ENCODE measurements at places on chromosomes 7 and 10. TPM values are rescaled to one million over a fixed set of nuclear protein-coding genes. Genes with fewer than 3 reads are reported as not detected.

Gene ACSM6
- not detected for total RNA-seq

Gene ZC3HAV1
- total RNA-seq: 30.8 TPM

Gene NPY
- total RNA-seq: not detected

Gene KIAA1217
- total RNA-seq: 2.8 TPM

Gene ATOH7
- not detected for total RNA-seq

Gene LMBR1
- total RNA-seq: 125 TPM

Gene LRGUK
- under 0.01 TPM for total RNA-seq

Gene CALHM3
- not detected for total RNA-seq

Gene MACROH2A2
- total RNA-seq: not detected
